H9 (cell line): ENCODE measurements at places on chromosomes 5 and 9.

DNA sequence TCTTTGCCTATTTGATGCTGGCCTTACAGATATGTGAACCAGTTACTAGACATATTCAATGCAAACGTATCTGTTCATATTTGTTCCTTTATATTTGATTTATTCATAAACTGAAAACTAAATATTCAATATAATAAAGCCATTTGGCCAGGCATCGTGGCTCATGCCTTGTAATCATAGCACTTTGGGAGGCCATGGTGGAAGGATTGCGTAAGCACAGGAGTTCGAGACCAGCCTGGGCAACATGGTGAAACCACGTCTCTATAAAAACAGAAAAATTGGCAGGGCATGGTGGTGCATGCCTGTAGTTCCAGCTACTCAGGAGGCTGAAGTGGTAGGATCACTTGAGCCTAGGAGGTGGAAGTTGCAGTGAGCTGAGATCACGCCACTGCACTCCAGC lies 49.2 kb upstream of the CTNNAL1 start:
- no peak for DNase-seq

DNA sequence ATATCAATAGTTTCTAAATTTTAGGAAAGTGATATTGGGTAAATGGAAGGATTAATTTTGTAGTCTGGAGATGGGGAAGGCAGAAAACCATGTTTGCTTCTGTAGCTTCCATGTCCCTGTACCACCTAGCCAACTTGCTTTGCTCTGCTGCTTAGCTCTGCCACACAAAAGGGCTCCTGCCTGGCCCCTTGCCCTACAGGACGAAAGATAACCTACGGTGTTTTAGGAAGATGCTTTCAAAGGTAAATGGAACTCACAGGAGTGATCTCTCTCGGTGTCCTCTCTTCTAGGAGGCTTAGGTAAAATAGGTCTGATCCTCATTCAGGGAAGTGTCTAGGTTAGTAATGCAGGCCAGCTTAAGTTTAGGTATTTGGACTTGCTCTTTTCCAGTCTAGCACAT lies 37.8 kb upstream of the DMXL1 start:
- DNase-seq, result no peak

DNA sequence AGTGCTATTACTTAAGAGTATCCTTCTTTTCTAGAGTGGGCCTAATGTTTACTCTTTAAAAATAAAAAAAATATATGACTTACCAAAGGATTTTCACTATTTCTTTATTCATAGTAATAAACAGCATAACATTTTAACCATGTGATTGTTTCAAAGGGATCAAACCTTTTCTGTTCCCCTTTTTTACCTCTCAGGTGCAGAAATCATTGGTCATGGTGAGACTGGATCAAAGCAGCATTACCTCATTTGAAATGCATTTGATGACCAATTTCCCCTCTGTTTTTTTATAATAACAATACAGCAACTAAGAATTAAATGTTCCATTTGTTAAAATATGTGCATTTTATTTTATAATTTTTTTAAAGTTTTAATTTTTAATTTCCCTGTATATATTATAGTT lies 598.0 kb upstream of the RGMB start:
- no peak for DNase-seq

GRCh38 chr9:5510360-5510931 lies at the start of gene PDCD1LG2:
TSS of gene PDCD1LG2 (plus strand) at chr9:5510531. CDS start at chr9:5522547, 12,016 bp downstream.
- DNase-seq, result no peak

GRCh38 chr5:116699332-116699731 lies 124.7 kb upstream of the SEMA6A start:
- no peak for DNase-seq
